ENCODE measurements at places on chromosomes 1 and 21.

DNA sequence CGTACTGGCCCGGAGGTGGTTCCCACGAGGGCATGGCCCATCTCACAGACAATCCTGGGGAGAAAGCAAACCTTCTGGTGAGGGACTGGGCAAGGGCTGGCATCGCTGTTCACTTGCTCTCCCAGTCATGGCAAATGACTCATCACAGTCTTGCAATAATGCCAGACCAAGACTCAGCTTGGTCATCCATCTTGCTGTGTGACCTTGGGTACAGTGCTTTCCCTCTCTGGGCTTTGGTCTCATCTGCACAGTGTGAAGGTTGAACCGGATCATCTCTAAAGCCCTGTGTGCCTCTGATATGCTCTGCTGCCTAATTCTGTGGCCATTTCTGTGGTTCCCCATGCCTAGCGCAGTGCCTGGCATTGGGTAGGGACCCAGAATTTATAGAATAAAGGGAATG, 143.6 kb upstream of the CD34 start:
- no peak for DNase-seq

GRCh38 chr1:225631021-225631663, 21.8 kb downstream of the ENAH start:
- DNase-seq, result no peak

DNA sequence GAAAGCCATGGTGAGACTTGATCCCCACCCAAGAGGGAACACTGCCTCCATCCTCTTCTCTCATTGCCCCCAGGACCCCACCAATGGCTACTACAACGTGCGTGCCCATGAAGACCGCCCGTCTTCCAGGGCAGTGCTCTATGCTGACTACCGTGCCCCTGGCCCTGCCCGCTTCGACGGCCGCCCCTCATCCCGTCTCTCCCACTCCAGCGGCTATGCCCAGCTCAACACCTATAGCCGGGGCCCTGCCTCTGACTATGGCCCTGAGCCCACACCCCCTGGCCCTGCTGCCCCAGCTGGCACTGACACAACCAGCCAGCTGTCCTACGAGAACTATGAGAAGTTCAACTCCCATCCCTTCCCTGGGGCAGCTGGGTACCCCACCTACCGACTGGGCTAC, 86.1 kb upstream of the CD1D start:
- DNase-seq, result no peak

DNA sequence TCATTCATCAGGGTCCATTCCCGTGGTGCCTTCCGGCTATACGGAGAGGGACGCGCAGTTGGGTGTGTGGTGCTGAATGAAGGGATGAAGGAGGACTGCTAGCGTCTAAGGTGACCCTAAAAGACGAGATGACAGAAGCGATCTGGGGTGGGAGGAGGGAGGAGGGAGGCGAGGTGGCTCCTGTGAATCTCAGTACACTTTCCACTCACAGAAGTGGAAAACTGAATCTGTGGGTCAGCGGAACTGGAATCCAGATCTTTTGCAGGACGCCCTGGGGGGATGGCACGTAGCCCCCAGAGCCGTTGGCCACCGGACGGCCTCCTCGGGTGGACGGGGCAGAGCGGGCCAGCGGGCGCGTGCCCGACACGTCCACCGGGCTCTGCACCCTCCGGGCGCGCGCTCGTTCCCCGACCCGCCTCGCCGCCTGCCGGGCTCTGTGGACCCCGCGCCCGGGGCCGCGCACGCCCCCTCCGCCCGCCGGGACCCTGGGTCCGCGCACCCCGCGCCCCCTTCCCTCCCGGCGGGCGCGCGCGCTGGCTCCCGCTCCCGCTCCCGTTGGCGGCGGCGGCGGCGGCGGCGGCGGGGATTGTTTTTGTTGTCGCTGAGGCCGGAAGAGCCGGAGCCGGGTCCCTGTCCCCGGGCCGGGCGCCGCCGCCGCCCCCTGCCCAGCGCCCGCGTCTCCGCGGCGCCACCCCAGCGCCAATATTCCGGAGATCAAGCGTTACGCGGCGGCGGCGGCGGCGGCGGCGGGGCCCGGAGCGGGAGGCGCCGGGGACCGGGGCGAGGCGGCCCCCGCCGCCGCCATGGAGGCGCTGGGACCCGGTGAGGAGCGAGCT, at the start of gene AGO4:
Gene AGO4, plus strand, starts transcription at position 403 of the 836 bp plus-strand sequence. Its CDS starts 401 bp downstream, at position 804.
- peak; percentile 27 for DNase-seq

DNA sequence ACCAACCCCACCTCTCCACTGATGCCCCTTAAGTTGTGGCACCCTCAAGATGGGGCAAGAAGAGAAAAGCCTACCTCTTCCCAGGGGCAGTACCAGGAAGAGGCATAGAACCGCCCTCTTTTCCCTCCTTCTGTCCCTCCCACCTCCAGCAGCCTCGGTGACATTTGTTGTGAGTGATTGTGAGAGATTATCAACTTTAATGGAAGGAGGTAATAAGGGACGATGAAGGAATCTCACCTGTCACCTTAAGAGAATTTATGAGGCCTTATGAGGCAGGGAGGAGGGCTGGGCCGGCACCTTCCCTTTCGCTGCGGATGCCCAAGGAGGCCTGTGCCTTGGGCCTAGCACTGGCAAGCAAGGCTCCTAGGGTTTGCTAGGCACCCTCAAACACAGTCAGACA, 1.4 kb upstream of the ADGRB2 start:
- DNase-seq, result no peak

- DNase-seq, result peak; percentile 79
These were observed 40.5 kb downstream of the PATJ start for GRCh38 chr1:61782771-61783170.

DNA sequence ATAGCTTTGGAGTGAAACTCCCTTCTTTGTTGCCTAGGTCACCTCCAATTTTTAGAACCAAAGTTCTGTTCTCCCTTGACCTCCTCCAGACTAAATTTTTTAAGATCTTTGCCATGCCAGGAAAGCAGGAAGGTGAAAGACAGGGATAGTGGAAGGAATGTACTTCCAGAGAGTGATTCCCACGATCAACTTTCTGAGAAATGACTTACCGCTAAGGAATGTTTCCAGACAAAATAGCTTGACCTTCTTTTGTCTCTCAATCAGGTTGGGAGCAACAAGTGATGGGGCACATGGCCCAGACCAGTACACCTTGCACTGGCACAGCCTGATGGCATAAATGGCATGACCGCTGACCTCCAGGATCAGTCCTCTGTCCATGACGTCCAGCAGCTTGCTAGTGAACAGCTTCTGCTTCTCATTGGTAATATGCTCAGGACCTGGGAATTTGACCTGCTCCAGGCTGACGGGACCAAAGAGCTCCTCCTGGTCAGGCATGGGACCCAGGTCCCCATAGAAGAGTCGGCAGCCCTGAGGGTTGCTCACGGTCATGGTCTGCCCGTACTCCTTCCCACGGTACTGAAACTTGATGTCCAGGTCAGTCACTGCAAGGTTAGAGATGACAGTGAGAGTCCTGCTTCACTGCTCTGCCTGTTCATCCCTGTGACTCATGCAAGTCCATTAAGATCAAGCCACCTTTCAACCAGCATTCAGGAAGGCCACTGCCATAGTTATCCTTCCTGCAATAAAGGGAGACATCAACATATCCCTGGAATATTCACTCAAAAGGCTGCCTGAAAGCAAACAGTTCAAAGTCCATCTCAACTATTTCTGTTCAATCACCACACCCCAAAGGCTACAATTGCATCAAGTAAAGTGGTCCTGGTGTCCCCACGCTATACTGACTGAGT, 6.2 kb upstream of the C1orf74 start:
- DNase-seq, result no peak

DNA sequence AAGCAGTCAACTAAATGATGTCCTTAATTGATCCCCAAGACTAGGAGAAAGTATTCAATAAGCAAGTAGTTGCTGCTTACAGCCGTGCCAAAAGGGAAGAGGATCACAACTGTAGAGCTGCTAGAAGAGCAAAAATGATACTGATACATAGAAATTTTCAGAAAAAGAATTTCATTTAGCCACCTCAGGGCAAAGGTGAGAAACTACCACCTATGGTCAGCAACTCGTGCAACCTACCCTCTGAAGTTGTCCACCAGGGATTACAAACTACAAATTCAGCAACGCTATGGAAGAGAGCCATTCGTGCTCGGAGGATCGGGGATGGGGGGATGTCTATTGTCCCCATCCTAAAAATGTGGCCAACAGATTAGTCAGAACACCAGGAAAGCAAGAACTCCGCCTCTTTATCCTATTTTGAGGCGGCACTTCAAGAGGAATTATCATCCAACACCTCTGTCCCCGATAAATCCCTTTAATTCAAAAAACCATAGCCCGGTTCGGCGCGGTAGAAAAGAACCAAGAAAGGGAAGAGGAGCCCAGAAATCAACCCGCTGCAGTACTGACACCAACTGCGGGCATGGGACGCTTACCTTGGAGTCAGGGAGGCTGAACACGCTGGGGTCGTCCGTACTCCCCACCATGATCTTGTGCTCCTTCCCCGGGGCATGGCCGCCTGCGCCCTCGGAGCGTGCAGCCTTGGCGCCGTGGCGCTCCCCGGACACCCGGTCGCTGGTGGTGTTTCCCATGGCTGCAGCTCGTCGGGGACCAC, 687 bp downstream of the PRKAB2 start:
- DNase-seq, result no peak

DNA sequence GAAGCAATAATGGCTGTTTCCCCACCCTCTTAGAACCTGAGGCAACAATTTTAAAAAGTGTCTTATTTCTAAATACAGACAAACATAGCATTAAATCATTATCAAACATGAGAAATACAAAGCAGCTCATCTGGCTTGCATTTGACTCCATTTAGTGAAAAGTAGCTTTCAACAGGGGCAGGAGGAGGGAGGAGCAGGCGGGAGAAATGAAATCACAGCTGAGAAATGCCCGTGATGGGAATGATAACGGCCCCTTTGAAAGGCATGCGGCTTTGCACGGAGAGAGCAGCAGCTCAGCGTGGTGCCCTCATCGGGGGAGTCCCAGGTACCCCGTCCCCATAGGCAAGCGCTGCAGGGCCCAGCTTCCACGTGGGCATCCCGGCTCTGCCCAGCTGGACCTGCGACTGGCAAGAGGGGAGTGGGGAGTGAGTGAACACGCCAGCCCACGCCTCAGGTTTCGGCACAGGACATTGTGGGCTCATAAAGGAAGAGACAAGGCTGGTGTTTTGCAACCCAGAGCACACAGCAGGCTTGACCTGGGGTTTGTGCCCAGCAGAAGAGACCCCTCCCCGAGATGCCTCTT, 134.6 kb downstream of the NPHP4 start:
- DNase-seq, result no peak

DNA sequence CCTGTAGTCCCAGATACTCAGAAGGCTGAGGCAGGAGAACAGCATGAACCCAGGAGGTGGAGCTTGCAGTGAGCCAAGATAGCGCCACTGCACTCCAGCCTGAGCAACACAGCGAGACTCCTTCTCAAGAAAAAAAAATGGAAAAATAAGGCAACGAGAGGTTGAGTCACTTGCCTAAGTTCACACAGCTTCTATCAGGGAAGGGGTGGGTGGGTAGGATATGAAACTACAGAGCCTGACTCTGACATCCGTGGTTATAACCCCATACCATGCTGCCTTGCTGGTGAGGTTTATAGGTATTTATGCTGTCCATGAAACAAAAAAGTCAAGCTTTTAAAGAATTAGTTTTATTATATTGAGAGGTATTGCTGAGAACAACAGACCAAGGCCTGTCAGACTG, 61.5 kb upstream of the RAB4A start:
- no peak for DNase-seq

GRCh38 chr1:184164536-184164935, 113.0 kb downstream of the TSEN15 start:
- no peak for DNase-seq

DNA sequence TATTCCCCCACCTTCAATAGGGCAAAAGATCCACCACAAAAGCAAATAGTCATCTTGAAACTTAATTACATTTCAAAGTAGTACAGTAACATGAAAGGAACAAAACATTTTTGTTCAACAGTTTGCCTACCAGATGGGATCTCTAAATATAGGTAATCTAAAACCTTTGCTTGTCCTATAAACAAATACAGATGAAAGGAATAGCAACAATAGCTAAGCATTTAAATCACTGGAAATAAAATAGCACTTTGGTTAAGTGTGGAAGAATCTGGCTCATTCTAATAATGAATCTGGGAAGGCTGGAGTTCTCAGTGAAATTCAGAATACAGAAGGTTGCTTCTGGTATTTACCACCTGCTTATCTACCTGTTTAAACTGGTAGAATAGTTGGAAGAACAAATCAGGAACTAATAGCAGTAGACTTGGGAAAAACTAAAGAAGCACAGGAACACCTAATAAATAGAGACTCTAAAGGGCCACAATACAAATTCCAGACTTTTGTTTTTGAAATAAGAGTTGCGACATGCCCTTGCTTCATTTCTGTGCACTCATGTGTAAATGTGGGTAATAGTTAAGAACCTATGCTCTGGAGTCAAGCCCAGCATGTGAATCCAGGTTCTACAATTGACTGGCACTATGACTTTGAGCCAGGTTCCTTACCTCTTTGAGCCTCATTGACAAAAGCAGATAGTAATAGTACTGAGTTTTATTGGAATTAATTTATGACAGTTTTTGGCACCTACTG, 2.3 kb upstream of the LYPLAL1 start:
- no peak for DNase-seq

- no peak for DNase-seq
These were observed 33.9 kb upstream of the LBR start for GRCh38 chr1:225461533-225462428.

DNA sequence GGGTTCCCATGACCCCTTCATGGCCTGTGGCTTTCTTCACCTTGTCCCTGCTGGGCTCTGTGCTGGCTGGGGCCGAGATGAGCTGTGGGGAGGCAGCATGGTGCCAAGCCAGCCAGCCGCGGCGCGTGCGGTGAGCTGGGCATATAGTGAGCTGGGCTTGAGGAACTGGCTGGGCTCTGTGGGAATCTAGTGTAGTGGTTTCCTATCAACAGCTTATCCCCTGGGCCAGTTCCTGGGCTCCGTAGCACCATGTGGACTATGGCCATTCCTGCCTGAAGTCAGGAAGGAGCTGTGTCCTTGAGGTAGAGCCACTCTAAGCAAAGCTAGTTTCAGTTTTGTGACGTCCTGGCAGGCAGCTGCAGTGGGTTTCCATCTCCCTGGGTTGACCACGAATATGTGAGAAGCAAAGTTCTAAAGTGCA, 1.8 kb downstream of the NCMAP start:
- DNase-seq, result no peak

- no peak for DNase-seq
These were observed 103.5 kb downstream of the RPE65 start for GRCh38 chr1:68346188-68346808.

GRCh38 chr1:198191117-198191516, 34.3 kb downstream of the NEK7 start:
- no peak for DNase-seq

GRCh38 chr1:39852876-39853275, 30.4 kb downstream of the TRIT1 start:
- DNase-seq, result no peak

GRCh38 chr1:73593364-73593763, 604.6 kb downstream of the LRRIQ3 start:
- DNase-seq, result no peak

- no peak for DNase-seq
These were observed 2.7 kb upstream of the SLC1A7 start for GRCh38 chr1:53145051-53145600.

DNA sequence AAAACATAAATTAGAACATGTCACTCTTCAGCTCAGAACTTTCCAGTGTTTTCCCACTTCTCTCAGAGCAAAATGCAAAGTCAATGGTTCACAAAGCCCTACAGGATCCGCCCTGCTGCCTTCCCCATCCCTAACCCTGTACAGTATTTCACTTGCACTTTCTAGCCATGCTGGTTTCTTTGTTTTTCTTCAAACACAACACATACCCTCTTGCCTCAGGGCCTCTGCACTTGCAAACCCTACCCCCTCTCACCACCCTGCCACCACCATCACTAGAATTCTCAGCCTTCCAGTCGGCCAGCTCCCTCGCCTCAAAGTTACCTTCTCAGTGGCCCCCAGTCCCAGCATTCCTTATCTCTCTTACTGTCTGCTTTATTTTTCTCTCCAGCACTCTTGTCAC, 17.6 kb downstream of the TEX35 start:
- no peak for DNase-seq

GRCh38 chr1:184032306-184032929, 5.1 kb downstream of the COLGALT2 start:
- DNase-seq, result no peak

Measured in CD4-positive, alpha-beta T cell treated with Interleukin-1 beta for 1 hour (primary cell).